ENCODE measurements at places on chromosomes 5 and 9.
A peak's percentile ranks its signal among the peaks of the same experiment; 100 is the strongest.

- DNase-seq = no peak
Observed at GRCh38 chr9:38281917-38282316, 110.6 kb upstream of the ALDH1B1 start.

DNA sequence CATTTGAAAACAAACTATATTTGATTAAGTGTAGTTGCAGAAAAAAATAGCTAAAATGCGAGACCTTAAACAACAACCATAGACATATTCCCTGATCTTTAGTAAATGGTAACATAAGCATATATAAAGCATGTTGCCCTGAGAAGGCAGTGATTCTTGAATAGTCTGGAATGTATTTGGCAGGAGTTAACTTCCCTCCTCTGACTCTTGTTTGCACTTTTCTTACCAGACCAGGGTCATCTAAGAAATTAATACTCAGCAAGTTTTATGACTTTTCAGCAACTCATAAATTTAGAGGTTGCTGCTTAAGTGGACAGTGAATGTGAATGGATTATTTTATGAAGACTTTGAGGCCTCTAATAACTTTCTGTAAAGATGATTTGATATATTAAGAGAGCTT lies 55.3 kb upstream of the NUDT12 start:
- DNase-seq = no peak

GRCh38 chr9:96249746-96250145 lies 52.2 kb downstream of the HSD17B3 start:
- DNase-seq = no peak

DNA sequence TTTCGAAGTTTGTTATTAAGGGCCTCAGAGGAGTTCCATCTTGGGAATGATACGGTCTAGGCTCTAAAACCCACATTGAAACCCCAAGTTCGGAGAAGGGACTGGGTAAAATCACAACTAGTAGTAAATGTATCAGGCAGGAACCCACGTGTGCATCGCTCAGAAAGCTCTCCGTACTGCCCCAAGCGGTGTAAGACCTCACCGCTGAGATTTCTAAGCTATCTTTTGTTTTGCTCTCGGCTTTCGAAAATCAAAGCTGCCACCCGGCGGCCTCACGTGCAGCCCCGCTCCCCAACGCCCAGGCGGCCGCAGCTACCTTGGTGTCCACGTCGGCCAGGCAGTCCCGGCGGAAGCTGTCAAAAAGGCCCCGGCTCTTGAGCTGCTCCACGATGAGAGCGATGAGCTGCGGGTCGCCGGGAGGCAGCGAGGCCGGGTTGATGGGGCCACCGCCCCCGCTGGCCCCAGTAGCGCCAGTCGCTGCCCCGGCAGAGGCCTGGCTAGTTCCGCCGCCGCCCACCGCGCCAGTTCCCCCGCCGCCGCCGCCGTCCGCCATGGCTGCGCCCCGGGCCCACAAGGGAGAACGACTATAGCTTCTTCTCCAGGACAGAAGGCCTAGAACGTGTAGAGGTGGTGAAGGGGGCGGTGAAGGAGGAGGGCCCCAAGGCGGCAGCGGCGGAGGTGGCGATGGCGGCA lies 420 bp downstream of the BOD1 start:
- peak; percentile 73 for DNase-seq

DNA sequence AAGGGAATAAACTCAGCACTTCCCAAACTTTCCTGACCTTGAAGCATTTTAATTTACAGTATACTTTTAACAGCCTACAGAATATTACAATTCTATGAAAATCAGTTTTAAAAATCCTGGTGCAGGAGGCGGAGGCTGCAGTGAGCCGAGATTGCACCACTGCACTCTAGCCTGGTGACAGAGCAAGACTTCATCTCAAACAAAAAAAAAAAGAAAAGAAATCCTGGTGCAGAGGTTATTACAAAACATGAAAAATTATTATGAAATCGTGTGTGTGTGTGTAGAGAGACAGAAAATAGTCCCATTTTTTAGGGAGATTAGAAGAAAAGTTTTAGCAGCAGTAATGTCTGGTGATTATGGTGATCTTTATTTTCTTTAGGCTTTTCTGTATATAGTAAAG lies 26.9 kb downstream of the GOLPH3 start:
- no peak for DNase-seq

DNA sequence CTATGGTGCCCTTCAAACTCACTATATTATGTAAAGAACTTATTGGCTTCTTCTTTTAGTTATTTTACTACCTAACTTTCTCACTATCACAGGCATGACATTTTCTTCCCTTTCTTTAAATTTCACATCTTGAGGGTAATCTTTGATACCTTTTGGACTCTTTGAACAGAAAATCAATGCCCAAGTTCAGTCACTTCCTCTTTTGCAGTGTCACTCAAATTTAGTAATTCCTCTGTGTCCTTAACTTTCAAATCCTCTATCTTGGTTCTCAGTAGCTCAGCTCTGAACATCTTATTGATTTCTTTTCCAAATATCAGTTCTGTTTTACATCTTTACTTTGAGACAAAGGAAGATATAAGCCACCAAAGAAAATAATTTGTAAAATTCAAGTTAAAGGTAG lies 25.5 kb downstream of the CNTLN start:
- no peak for DNase-seq

GRCh38 chr5:78675956-78676730 lies 27.6 kb upstream of the LHFPL2 start:
- no peak for DNase-seq

DNA sequence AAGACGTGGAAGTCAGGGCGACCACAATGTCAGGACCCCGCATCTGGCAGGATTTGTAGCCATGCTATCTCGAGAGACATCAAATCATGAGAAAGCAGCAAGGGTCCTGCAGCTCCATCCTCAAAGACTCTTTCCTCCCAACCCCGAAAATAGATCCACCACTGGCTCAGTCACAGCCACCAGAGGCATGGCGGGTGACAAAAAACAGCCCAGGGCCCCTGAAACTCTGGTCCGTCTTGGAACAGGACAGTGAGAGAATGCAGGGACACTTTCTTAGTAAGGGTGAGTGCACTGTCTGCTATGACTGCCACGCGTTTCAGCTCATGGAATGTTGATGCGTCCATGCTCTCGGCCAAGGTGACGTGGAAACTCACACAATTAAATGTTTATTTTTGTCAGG lies 220.9 kb downstream of the IRX2 start:
- no peak for DNase-seq
